SHP77 treated with DMSO at 0.1 percent for 48 hours (cell line): ENCODE measurements at places on chromosomes 13 and 19.
A peak's percentile ranks its signal among the peaks of the same experiment; 100 is the strongest.

- no peak for DNase-seq
These were observed 227.1 kb downstream of the GGACT start for GRCh38 chr13:100361504-100361903.

DNA sequence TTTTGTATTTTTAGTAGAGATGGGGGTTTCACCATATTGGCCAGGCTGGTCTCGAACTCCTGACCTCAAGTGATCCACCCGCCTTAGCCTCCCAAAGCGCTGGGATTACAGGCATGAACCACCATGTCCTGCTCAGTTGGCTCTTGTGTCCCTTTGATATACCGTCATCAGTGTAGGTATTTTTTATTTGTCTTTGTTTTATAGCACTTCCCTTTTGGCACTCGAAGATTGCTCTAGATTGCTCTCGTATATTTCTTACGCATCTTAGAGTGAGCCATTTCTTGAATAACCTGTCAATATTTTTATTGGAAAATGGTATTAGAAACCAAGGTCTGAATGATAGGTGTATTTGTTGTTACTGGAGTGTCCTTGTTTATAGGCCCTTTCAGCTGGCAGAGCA, 9.4 kb downstream of the SETDB2 start:
- DNase-seq = no peak

DNA sequence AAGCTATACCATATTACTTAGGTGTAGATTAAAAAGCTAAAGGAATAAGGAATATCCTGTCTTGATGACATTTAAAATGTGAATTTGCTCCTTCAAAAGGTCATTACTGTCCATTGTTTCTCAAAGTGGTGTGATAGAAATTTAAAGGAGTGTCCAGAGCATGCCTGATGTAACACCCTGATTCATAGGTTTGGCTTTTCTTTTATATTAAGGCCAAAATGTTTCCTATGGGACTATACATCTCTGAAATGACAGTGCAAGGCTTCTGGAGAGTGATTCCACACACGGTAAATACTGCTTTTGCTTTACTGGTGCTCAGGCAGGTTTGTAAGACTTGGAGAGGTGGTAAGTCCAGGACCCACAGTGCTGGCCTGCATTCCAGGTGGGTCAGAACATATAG, 289.9 kb downstream of the RFC3 start:
- no peak for DNase-seq

GRCh38 chr13:28597641-28598040, 61.3 kb upstream of the POMP start:
- DNase-seq = no peak

DNA sequence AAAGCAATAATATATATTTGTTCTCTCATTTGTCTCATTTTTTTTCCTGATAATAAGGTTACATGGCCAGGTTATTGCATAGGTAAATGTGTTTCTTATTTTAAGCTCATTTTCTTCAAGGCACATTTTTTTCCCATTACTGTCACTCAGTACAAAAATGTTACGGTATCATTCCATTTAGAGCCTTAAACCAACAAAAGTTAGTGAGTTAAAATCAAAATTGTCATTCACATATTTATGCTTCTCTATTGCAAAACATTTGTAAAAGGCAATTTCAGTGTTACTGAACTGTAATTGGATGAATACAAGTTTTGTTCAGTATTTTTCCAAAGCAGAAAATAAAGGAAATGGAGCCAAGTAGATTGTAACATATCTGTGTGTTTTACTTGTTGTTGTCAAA, 117.6 kb upstream of the MAB21L1 start:
- no peak for DNase-seq

- no peak for DNase-seq
These were observed 58.7 kb upstream of the KLF5 start for GRCh38 chr13:73000027-73000674.

- DNase-seq = no peak
These were observed 148.1 kb downstream of the DACH1 start for GRCh38 chr13:71718931-71719330.

DNA sequence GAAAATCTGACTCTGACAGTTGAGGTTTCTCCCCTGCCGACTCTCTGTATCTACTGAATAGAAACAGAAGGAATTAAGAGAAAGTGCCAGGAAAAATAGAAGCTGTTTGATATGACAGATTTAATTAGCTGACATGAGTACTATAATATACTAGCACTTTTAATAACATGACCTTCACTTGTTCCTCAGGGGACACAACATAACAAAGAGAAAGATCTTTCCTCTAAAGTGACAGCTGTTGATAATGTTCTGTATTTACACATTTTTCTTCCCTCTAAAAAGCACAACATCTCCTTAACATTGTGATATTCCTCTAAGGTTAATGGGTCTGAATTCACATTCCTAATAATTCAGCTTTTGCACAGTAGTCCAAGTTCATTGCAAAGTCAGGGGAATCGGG, 1136.0 kb downstream of the PCDH17 start:
- DNase-seq = no peak

DNA sequence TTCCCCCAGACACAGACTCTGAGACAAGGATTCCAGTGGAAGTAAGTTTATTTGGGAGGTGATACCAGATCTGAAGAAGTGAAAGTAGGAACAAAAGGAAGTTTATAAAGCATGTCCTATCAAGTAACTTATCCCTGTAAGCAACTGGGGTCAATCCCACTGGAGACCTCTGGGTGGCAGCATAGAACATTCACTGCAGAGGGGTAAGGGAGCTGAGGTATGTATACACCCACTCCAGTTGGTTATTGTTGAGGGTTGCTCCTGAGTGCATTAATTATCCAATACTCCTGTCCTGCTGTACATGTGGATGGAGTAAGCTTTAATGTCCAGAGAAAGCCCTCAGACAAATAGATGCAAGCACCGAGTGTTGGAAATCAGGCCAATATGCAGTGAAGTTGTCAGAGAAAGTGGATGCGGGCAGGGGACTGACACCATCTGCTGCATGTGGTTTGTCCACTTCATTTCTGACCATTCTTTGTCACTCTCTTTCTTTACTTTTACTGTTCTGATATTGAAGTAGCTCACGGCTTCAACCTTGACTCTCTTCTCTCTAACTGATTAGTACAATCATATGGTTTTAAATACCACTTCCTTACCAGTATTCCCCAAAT, 46.7 kb downstream of the NOTCH3 start:
- no peak for DNase-seq

GRCh38 chr13:73411067-73411809, 352.4 kb downstream of the KLF5 start:
- no peak for DNase-seq

GRCh38 chr13:62767473-62767872, 1351.8 kb upstream of the PCDH20 start:
- DNase-seq = peak; percentile 3

GRCh38 chr13:61084988-61085387, 330.7 kb downstream of the PCDH20 start:
- no peak for DNase-seq

DNA sequence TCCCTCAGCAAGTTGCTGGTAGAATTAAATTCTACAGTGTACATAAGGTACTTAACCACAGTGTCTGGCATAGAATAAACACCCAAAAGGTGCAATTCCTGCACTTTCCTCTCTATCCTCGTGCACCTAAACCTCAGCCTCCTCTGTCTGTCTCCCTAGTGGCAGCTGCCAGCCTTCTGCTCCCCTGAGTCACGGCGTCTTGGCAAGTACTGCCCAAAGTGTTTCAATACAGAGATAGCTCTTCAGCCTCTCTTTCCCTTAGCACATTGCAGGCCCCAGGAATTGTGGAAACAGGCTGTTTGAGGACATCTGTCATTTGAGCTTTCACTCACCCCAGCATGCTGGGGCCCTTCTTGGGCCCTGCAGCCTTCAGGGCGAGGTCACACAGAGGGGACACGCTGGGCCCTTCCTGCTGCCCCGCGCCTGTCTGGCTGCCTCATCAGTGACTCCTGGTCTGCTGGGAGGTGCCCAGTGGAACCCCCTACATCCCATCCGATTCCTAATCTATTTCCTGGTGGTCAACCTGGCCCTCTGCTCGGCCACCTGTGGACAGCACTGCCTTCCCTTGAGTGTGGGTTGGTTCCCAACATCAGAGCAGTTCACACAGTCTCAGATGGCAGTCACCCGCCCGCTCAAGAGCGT, 19.3 kb downstream of the COL4A2 start:
- DNase-seq = no peak

GRCh38 chr13:110493613-110494012, 67.9 kb downstream of the RAB20 start:
- DNase-seq = no peak

DNA sequence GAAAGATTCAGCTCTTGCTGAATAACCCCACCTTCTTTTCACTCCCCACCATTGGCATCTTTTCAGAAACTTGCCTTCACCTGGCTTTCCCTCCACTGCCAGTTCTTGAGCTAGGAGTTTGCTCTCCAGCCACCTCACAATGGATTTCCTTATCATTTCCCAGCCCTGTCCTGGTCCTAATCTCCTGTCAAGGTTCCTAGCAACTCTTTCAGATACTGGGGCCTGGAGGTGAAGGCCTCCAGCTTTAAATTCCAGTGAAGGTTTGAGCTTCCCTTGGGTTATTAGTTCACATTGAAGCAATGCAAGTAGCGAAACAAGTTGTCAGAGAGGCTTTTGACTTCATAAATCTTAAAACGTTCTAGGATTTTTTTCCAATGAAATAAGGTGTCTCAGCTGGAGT, 320.8 kb upstream of the MAB21L1 start:
- DNase-seq = no peak
